ENCODE measurements at places on chromosomes 5 and 9. TPM values are rescaled to one million over a fixed set of nuclear protein-coding genes. Genes with fewer than 3 reads are reported as not detected.

CCL27 gene
- polyA plus RNA-seq: not detected

ITGA2 gene
- polyA plus RNA-seq: 8.4 TPM

PCDHAC1 gene
- polyA plus RNA-seq: 0.15 TPM

MRRF gene
- 29.8 TPM for polyA plus RNA-seq

CAVIN4 gene
- polyA plus RNA-seq: 0.30 TPM

CDX1 gene
- polyA plus RNA-seq: 0.18 TPM

DNA sequence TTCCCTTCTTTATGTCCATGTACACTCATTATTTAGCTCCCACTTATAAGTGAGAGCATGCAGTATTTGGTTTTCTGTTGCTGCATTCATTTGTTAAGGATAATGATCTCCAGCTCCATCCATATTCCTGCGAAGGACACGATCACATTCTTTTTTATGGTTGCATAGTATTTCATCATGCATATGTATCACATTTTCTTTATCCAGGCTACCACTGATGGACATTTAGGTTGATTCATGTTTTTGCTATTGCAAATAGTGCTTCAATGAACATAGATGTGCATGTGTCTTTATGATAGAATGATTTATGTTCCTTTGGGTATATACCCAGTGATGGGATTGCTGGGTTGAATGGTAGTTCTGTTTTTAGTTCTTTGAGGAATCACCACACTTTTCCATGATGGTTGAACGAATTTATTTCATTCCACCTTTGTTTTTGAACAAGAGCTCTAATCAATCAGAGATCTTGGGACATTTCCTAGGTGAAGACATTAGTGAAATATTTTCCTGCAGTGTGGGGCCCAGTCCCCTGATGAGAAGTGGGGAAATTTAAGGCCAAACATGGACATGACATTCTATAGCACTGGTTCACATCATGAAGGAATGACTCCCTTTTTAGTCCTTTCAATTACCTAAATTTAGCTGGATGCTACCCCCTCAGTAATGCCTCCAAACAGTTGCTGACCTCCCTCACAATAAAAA, 7.1 kb upstream of the TEX48 start:
- no peaks in the 10 kb centered on the region for H3K27me3 ChIP-seq
- no peak for DNase-seq
- no peaks in the 10 kb centered on the region for H3K36me3 ChIP-seq
- H3K4me3 ChIP-seq: no peak overlapping the region
- no peak overlapping the region for H3K27ac ChIP-seq
- H3K4me1 ChIP-seq: no peaks in the 10 kb centered on the region

DNA sequence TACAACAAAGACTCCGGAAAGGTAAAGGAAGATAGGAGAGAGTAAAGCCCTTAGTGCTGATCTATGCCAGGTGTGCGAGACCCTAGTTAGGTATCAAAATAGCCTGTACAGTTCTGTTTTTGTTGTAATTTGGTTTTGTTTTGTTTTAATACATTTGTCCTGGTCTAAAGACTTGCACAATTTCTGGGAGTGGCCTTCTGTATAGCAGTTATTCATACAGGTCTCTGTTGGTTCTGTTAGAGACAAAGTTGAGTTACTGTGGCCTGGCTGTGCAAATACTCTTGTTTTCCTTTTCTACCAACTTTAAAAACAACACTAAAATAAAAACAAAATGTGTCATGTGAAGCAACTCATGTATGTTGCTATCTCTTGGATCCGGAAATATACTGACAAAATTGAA, 163.6 kb downstream of the COMMD10 start:
- no peaks in the 10 kb centered on the region for H3K36me3 ChIP-seq
- H3K4me1 ChIP-seq: no peaks in the 10 kb centered on the region
- no peak for DNase-seq
- no peak overlapping the region for H3K27ac ChIP-seq
- no peak overlapping the region for H3K4me3 ChIP-seq
- no peaks in the 10 kb centered on the region for H3K27me3 ChIP-seq

DNA sequence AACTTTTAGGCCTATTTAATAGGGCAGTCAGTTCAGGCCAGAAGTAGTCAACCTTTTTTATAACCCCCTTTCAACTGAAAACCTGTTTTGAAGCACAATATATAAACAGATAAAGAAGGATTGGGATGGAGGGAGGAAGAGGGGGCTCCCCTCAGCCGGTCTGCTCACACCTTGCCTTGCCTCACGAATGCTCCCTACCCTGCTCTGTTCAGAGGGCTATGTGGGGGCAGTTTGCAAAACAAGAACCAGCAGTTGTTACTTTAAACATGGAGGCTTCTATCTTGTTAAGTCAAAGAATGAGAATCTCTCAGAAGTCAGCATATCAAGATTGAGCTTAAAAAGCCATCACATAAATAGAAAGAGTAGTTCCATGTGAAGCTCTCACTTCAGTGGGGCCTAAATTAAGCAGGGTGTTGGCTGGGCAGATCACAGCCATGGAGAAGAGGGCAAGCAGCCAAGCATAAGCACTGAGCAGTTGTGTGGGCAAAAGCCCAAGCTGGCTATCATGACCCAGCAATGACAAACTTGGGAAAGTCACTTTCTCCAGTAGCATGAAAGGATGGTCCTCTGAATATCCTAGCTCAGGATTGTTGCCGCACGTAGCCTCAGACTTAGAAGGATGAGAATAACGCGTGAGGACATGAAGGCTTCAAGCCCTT, 70.6 kb downstream of the ALDH1A1 start:
- peaks cover 6% of the 10 kb centered on the region for H3K4me1 ChIP-seq
- peak; percentile 17 for DNase-seq
- no peaks in the 10 kb centered on the region for H3K36me3 ChIP-seq
- H3K4me3 ChIP-seq: no peak overlapping the region
- H3K27ac ChIP-seq: no peak overlapping the region
- H3K27me3 ChIP-seq: no peaks in the 10 kb centered on the region

DNA sequence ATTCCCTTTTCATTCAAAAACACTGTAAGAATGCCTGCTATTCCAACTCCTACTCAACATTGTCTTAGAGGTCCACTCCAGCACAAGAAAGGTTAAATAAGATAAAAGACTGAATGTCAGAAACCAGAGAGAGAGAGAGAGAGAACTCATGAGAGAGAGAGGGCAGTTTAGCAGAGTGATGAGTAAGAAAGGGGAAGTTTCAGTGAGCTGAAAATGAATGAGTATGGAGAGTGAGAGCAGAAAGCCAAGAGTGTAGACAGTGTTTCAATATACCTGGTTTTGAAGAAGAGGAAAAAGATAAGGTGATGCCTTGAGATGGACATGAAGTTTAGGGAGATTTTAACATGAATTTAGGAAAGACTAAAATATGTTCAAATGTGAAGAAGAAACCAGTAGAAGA, 528.0 kb upstream of the SEMA6A start:
- H3K4me1 ChIP-seq: no peaks in the 10 kb centered on the region
- no peak overlapping the region for H3K27ac ChIP-seq
- no peak overlapping the region for H3K4me3 ChIP-seq
- no peaks in the 10 kb centered on the region for H3K27me3 ChIP-seq
- H3K36me3 ChIP-seq: no peaks in the 10 kb centered on the region

GRCh38 chr9:134666208-134666607, 24.6 kb downstream of the COL5A1 start:
- no peaks in the 10 kb centered on the region for H3K36me3 ChIP-seq
- H3K4me3 ChIP-seq: no peak overlapping the region
- peak; percentile 14 for DNase-seq
- no peak overlapping the region for H3K27ac ChIP-seq
- H3K27me3 ChIP-seq: no peaks in the 10 kb centered on the region
- H3K4me1 ChIP-seq: peaks cover 36% of the 10 kb centered on the region

GRCh38 chr5:87182649-87183048, 85.0 kb upstream of the RASA1 start:
- H3K4me1 ChIP-seq: no peaks in the 10 kb centered on the region
- no peaks in the 10 kb centered on the region for H3K36me3 ChIP-seq
- no peaks in the 10 kb centered on the region for H3K27me3 ChIP-seq
- no peak for DNase-seq
- no peak overlapping the region for H3K27ac ChIP-seq

DNA sequence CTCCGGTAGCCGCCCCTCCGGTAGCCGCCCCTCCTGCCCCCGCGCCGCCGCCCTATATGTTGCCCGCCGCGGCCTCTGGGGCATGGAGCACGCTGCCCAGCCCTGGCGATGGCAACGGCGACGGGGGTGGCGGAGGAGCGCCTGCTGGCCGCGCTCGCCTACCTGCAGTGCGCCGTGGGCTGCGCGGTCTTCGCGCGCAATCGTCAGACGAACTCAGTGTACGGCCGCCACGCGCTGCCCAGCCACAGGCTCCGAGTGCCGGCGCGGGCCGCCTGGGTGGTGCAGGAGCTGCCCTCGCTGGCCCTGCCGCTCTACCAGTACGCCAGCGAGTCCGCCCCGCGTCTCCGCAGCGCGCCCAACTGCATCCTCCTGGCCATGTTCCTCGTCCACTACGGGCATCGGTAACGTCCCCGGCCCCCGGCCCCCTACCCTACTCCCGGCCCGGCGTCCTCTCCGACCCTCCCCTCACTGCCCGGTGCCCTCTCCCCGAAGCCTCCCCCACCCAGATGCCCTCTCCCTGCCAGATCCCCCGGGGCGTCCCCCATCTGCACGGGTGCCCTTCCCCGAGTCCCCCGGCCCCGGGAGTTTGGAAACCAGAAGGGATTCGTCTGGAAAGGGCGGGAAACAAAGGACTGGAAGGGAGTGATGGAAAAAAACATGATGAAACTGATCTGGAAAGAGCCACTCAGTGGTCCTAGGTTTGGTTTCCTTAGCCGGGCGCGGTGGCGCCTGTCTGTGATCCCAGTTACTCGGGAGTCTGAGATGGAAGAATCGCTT, 417 bp downstream of the SRD5A1 start:
- H3K4me1 ChIP-seq: peaks cover 1% of the 10 kb centered on the region
- no peak for DNase-seq
- H3K4me3 ChIP-seq: peak overlapping the region; percentile 87
- peak overlapping the region; percentile 93 for H3K27ac ChIP-seq
- no peaks in the 10 kb centered on the region for H3K36me3 ChIP-seq

GRCh38 chr9:136860933-136861873, 4.9 kb downstream of the EDF1 start:
- peaks cover 7% of the 10 kb centered on the region for H3K4me1 ChIP-seq
- no peak overlapping the region for H3K27ac ChIP-seq
- H3K4me3 ChIP-seq: no peak overlapping the region
- no peaks in the 10 kb centered on the region for H3K27me3 ChIP-seq

- H3K27me3 ChIP-seq: no peaks in the 10 kb centered on the region
- no peak overlapping the region for H3K27ac ChIP-seq
- no peak overlapping the region for H3K4me3 ChIP-seq
- no peaks in the 10 kb centered on the region for H3K36me3 ChIP-seq
- DNase-seq: no peak
- H3K4me1 ChIP-seq: peaks cover 6% of the 10 kb centered on the region
Measured at GRCh38 chr5:177547736-177548135, 6.6 kb downstream of the FAM193B start.

- no peaks in the 10 kb centered on the region for H3K4me1 ChIP-seq
- no peak for DNase-seq
- no peaks in the 10 kb centered on the region for H3K36me3 ChIP-seq
Measured at GRCh38 chr5:42228279-42228678, 195.0 kb upstream of the GHR start.
